Fibroblast of skin of back (primary cell): ENCODE measurements at places on chromosomes 7 and 10.

GRCh38 chr7:132077971-132078685, 498.1 kb downstream of the PLXNA4 start:
- DNase-seq: no peak

- peak; percentile 91 for DNase-seq
Observed at GRCh38 chr7:40827222-40828085, 692.6 kb downstream of the SUGCT start.

GRCh38 chr7:45089341-45089891, 647 bp upstream of the NACAD start:
- no peak for DNase-seq

- DNase-seq: peak; percentile 33
Observed at GRCh38 chr10:46255801-46256747, 30.7 kb upstream of the ANTXRL start.

GRCh38 chr7:34281260-34281659, 375.9 kb downstream of the BMPER start:
- no peak for DNase-seq
